CD4-positive, alpha-beta T cell treated with Interleukin-6 for 4 hours (primary cell): ENCODE measurements at places on chromosomes 7 and 10.

GRCh38 chr10:22605168-22605567, 109.2 kb downstream of the PIP4K2A start:
- DNase-seq: no peak

DNA sequence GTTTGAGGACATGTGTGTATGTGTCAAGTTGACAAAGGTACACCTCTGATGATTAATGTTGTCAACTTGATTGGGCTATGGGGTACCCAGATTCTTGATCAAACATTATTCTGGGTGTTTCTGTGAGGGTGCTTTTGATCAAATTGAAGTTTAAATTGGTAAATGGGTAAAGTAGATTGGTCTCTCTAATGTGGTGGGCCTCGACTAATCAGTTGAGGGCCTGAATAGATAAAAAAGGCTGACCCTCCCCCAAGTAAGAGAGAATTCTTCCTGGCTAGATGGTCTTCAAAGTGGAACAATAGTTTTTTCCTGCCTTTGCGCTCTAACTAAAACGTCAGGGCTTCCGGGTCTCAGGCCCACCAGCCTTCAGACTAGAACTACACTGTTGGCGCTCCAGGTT, 309.9 kb upstream of the MGMT start:
- no peak for DNase-seq

- no peak for DNase-seq
Observed at GRCh38 chr10:67607472-67607871, 88.5 kb downstream of the CTNNA3 start.

DNA sequence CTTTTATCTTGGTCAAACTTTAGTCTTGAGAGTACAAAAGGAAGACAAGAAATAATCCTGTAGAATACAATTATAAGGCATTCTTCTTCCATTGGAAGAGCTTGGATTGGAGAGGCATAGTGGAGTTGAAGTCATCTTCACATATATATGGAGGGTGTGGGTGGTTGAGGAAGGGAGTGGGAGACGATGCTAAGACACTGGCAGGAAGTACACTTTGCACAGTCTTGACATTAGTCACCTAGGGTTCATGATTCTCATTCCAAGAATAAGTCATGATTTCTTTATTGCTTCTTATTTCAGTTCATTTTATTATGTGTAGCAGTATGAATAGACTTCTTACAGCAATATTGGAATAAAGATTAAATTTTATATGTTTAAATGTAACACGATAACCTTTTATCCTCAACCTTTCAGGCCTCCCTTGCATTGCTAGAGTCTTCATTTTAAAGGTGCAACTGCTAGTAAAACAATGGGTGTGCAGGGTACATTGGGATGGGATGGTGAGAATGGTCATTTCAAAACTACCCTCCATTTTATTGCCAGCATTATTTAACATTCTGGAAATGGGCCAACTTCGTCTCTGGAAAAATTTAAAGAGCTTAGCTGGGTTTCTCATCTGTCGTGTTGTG, 12.3 kb upstream of the SLC26A3 start:
- no peak for DNase-seq

- DNase-seq: no peak
Observed at GRCh38 chr7:77439572-77439971, 23.4 kb upstream of the GSAP start.

- no peak for DNase-seq
Observed at GRCh38 chr10:50545846-50546245, 77.9 kb downstream of the SGMS1 start.

DNA sequence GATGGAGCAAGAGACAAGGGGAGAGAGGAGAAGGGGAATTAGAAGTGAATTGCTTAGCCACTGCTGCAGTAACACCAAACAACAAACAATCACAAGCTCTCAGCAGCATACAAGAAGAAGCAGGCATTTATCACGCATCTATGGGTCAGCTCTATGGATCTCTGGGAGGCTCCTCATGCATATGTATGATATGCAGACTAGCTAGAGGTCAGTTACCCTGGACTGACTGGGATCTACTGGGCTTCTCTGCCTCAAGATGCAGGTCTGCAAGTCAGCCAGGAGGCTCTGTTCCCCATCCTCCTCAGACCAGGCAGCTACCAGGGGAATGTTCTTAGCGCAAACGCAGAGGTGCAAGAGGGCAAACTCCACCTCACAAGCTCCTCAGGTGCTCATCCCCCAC, 64.7 kb upstream of the SEM1 start:
- no peak for DNase-seq

DNA sequence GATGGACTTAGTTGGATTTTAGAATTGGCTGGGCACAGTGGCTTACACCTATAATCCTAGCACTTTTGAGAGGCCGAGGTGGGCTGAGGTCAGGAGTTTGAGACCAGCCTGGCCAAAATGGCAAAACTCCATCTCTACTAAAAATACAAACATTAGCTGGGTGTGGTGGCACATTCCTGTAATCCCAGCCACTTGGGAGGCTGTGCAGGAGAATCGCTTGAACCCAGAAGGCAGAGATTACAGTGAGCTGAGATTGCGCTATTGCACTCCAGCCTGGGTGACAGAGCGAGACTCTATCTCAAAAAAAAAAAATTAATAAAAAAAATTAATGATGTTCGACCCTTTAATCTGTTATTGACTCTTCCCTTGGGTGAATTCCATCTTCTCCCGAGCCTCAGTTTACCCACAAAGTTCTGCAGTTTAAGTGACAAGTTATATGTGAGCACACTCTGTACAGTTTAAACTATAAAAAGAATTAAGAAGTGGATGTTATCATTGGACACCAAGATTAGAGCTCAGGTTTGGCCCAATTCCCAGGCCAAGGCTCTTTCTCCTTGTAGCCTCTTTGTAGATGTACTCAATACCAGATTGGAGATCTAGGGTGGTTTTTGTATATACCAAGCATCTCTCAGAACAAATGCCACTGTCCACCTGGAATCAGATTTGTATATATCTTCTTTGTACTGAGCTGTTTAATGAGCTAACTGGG, 15.0 kb downstream of the KAT6B start:
- DNase-seq: no peak

- no peak for DNase-seq
Observed at GRCh38 chr10:16491933-16492332, 29.7 kb downstream of the C1QL3 start.

GRCh38 chr7:68725843-68726785, 872.2 kb upstream of the AUTS2 start:
- DNase-seq: no peak
